ENCODE measurements at places on chromosomes 2 and 18.

GRCh38 chr2:144126302-144126701, 393.6 kb downstream of the ZEB2 start:
- DNase-seq = no peak

- no peak for DNase-seq
Measured at GRCh38 chr2:52571380-52572347, 1195.9 kb upstream of the CHAC2 start.

GRCh38 chr2:176709149-176709951, 440.1 kb downstream of the MTX2 start:
- DNase-seq = no peak

DNA sequence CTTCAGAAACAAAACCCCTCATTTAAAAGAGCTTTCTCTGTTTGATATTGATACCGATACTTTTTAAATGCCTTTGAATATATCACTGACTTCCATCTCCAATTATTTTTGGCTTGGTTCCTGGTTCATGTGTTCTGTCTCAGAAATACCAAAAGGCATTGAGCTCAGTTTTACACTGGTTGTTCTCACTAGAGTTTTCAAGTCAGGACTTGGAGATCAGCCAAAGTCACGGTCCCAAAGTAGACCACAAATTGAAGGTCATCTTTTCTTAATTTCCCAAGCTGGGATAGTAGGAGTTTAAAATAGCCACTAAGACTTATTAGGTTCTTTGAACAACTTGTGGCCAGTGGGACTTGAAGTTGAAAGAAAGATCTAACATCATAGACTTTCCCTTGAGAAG, 24.2 kb downstream of the DHRS9 start:
- DNase-seq = no peak

GRCh38 chr2:178229927-178230326, 35.6 kb downstream of the OSBPL6 start:
- DNase-seq = no peak

DNA sequence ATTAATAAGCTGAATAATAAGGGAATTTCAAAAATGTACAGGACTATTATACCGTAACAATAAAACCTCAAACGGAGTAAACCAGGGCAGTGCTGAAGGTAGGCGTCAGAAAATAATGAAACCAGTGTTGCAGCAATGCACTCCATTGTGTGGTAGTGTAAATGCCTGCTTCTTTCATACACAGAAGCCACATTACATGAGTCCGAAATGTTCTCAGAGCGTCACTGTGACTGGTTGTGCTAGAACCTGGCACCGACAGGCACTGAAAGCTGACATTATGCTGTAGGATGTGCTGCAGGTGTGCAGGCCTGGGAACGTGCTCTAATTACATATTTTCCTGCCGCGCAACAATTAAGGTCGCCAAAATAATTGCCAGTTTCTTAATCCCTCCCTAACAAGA, 53.3 kb downstream of the ZEB2 start:
- no peak for DNase-seq

DNA sequence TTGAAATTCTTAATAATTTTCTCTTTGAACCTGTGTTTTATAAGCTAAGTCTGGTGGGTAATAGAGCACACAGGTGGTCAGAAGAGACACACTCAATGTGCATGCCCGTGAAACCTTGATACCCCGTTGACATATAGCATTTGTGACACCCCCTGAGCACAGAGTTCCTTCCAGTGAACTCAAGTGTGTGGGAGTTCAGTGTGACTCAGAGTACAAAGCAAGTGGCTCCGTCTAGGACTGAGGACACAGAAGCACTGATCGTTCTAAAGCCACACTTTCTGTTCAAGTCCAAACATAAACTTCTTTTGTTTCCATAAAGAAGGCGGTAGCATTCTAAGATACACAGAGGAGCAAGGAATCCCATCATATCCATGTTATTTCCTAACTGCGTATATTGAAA, 523.6 kb downstream of the PID1 start:
- no peak for DNase-seq

DNA sequence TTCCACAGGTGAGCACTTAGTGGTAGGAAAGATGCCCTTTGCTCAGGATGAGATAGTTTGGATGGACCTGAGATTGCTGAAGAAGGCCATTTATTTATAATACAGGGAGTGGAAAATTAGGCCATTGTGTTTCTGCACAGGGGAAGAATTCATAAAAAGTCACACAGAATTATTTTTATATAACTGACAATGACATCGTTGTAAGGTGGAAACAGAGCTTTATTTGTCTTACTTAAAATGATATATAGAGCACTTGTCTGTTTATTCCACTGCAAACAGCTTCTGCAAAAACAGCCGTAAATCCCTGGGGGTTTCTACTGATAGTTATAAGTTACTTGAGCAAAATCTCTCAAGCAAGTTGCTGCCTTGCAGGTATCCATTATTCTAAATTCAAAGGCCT, 158.1 kb upstream of the ZNF521 start:
- no peak for DNase-seq

- DNase-seq = peak; percentile 34
Measured at GRCh38 chr2:170221317-170222288, 43.7 kb downstream of the MYO3B start.

GRCh38 chr2:74226648-74227213, 28.3 kb downstream of the MTHFD2 start:
- no peak for DNase-seq

GRCh38 chr18:79801217-79801616, 3.5 kb downstream of the KCNG2 start:
- DNase-seq = no peak

DNA sequence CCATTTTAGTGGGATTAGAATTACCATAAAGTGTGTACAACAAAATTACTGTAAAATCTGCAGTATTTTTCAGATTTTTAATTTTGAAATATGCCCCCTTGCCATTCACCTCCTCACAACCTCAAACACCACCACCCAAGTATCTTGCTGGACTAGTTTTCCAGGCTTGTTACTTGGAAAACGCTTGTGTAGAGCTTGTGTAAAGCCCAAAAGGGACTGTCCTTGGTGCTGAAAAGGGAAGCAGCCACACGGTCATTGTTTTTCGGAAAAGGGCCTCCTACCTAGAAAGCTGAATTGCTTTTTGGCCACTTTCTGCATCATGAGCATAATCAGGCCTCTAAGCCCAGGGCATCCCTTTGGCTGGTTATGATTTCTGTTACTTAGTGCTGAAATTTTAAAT, 563.4 kb downstream of the LRRTM4 start:
- DNase-seq = no peak

DNA sequence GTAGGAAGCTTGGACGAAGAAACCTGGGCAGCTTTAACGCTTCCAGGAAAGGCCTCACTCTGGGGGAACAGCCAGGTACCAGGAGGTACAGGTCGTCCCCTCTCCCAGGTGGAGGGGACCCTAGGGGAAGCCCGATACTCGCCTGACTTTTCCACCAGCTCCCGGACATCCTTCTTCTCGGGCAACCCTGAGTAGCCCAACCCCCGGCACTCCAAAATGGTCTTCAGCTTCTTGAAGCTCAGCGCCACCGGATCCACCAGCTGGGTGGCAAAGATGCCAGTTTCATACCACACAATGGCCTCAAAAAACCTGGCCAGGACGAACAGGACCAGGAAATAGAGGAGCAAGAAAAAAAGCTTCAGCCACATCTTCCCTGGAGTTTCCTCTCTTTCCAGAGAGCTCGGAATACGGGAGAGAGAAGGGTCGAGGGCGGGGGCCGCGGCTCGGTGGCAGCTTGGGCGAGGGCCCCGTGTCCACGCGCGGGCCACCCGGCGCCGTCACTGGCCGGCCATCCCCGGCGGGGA, 1.1 kb downstream of the RNF103 start:
- DNase-seq = no peak

GRCh38 chr2:188318161-188318749, 26.6 kb downstream of the GULP1 start:
- DNase-seq = no peak

- DNase-seq = no peak
Measured at GRCh38 chr2:7748717-7749415, 831.7 kb downstream of the RNF144A start.

GRCh38 chr2:124039762-124040291, 14.7 kb downstream of the CNTNAP5 start:
- DNase-seq = no peak

DNA sequence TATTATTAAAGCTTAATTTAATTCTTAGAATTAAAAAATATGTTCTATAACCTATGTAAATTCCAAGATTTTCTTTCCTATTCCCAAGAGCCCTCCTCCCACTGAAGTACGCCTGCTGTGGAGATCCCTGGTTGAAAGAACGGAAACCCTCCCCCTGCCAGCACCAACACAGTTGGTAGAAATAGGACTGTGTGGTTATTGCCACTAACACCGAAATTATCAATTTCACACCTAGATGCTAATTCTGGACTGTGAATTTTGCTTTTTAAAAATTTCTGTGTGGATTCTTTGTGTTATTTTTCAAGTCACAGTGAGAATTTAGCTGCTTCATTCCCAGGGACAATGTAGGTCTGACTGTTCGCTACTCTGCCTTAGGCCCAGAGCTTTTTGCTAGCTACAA, 305.8 kb upstream of the HNMT start:
- DNase-seq = no peak

DNA sequence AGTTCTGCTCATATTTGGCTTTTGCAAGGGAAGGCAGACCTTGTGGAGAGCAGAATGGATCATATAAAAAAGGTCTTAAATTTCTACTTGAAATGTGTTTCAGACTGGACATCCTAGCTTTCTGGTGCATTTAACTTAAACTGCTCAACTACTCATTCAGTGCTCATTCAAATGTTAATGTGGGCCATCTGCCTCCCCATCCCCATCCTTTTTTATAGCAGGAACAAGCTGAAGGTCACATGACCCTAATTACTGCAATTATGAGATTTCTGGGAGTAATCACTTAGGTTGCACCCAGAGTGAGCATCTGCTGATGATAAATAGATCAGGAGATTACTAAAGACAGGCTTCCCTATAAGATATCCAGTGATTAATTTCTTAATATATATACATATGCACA, 96.1 kb downstream of the MAP2 start:
- DNase-seq = no peak

- no peak for DNase-seq
Measured at GRCh38 chr2:100383306-100383705, 34.2 kb downstream of the CHST10 start.

DNA sequence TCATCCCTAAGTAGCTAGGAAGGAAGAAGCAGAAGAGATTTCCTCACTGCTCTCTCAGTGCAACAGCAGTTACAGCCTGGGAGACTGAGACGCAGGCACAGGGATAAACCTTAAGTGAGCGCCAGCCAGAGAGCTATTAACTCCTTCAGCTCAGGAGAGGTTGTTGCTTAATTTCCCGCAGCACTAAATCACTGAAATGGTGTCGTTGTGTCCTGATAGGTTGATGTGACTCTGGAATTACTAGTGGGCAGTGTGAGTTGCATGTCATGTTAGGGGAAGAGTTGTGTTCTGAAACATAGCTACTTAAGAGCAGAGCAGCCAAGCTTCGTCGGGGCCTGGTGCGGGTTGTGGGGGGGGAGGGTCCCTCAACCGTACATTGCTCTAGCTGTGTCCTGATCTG, 225.8 kb downstream of the NAPG start:
- no peak for DNase-seq

- no peak for DNase-seq
Measured at GRCh38 chr18:3798032-3798431, 348.1 kb downstream of the TGIF1 start.

- no peak for DNase-seq
Measured at GRCh38 chr2:75565472-75566462, 5.0 kb upstream of the EVA1A start.

GRCh38 chr2:217802876-217803652, 199.7 kb downstream of the TNS1 start:
- DNase-seq = no peak
